ENCODE measurements at places on chromosomes 3 and 15.

GRCh38 chr15:47887241-47887800, 170.0 kb downstream of the SEMA6D start:
- no peak for DNase-seq

DNA sequence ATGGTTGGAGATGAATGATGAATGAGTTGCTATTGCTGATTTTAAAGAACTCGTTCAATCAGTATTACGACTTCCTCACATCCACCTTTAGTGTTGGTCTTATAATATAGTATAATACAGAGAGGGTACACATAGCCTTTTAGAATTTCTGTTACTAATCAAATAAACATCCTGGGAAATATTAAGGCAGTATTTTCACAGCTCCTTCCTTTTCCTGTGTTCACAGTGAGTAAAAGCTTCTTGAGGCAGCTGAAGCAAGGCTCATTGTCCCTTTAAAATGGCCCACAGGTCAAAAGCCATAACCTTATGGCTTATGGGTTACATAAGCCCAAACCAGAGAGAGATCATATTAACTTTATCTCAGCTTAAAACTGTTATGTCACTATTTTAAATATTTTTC, 1.3 kb upstream of the BTLA start:
- no peak for DNase-seq

- DNase-seq: no peak
These were observed 152.6 kb downstream of the LPP start for GRCh38 chr3:188306435-188307005.

DNA sequence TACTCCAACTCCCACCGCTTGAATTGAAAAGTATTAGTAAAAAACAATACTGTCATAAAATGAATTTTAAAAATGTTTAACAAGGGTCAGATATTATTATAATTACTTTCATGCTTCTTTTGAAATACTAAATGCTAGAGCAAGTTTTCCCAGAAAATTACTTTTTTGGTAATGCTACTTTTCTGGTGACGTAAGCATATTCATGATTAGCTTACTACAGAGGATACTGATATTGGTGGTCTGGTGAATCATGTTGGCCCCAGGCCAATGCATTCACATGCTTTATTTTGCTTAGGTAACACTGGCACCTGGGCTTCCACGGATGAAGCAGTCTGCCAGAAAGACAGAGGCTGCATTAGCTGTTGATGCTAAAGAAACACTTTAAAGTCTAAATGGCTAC, 12.4 kb downstream of the SPATA16 start:
- no peak for DNase-seq

DNA sequence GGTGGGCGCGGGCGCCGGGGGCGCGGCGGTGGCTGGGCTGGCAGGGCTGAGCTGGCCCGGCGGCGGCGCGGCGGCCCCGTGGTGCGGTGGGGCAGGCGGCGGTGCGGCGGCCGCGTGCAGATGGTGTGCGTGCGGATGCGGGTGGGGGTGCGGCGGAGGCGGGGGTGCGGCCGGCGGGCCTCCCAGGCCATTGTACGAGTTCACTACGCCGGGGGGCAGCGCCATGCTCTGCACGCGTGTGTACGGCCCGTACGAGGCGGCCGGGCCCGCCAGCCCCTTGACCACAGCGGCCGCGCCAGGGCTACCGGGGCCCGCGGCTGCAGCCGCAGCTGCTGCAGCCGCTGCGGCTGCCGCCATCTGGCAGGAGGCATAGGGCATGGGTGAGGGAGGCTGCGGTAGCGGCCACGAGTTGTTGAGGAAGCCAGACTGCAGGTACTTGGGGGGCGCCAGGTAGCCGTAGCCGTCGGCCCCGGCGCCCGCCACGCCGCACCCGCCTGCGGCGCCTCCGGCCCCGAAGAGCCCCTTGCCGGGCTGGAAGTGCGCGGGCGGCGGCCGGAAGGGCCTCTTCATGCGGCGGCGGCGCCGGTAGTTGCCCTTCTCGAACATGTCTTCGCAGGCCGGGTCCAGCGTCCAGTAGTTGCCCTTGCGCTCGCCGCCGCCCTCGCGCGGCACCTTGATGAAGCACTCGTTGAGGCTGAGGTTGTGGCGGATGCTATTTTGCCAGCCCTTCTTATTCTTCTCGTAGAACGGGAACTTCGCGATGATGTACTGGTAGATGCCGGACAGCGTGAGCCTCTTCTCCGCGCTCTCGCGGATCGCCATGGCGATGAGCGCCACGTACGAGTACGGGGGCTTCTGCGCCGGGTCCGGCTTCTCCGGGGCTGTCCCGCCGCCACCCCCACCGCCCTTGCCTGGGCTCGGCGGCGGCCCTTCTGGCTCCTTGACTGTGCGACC, 951 bp downstream of the FOXL2 start:
- DNase-seq: no peak

DNA sequence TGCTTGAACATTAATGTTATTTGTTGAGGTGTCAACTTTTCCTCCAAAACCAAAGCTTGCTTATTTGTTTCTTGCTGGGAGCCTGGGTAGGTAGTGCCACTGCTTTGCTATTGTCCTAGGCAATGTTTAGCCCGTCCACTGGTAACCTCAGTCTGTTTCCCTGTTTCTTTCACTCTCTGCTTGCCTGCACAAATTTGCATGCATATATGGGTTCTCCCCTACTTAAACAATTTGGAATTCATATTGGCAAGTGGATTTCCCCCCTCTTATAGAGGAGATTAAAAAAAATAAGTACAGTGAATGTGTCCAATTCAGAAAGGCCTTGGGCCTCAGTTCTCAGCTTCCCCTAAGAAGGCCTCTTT, 45.0 kb upstream of the BOC start:
- no peak for DNase-seq

GRCh38 chr15:56794165-56794552, 60.9 kb upstream of the ZNF280D start:
- DNase-seq: peak; percentile 46

- DNase-seq: no peak
These were observed 167.6 kb upstream of the ST8SIA2 start for GRCh38 chr15:92226020-92226612.

- DNase-seq: no peak
These were observed 63.0 kb upstream of the TPRG1 start for GRCh38 chr3:189108735-189109134.

DNA sequence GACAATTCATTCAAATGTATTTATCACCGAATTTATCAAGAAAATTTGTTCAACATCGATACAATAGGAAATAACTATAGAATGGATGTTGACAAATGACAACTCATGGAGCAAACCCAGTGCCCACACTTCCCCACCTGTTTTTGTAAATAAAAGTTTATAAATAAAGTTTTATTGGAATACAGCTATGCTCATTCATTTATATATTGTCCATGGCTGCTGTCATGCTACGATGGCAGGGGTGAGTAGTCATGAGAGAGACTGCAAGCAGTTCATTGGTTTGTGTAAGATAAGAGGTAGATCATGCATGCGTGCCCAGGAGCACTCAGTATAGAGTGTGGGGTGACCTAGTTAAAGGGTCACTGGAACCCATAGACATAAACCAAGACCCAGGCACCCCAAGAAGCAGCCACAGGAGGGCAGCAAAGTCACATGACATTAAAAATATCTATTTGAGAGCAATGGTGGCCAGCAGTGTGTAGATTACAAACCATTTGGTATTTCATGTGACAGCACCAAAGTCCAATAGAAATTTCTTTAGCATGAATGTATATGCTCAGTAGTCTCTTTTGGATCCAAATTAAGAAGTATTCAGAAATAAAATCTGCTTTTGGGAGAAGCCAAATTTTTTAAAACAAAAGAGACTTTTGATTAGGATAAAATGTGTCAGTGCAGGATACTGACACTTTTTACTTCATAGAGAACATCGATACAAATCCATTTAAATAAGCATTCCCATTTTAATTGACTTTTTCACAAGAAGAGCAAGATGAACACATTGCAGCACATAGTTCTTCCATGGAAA, 794.8 kb downstream of the MCTP2 start:
- DNase-seq: peak; percentile 46

GRCh38 chr15:71761649-71762048, 48.7 kb upstream of the NR2E3 start:
- no peak for DNase-seq

DNA sequence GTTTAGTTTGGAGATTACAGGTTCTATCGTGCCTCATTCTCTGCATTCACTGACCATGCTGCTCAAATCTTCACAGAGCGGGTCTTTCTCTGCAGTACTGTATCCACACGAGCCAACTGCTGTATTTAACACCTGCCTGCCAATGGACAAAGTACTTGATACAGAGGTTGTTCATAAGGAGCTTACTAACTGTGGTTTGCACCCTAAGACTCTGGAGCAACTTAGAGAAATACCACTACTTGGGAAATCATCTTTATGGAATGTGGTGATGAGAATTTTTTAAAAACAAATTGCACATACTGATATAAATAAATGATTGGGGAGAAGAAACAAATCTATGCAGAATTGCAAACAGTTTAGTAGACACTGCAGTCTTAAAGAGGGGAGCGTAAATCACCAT, 90.0 kb downstream of the PPP2R3A start:
- no peak for DNase-seq

DNA sequence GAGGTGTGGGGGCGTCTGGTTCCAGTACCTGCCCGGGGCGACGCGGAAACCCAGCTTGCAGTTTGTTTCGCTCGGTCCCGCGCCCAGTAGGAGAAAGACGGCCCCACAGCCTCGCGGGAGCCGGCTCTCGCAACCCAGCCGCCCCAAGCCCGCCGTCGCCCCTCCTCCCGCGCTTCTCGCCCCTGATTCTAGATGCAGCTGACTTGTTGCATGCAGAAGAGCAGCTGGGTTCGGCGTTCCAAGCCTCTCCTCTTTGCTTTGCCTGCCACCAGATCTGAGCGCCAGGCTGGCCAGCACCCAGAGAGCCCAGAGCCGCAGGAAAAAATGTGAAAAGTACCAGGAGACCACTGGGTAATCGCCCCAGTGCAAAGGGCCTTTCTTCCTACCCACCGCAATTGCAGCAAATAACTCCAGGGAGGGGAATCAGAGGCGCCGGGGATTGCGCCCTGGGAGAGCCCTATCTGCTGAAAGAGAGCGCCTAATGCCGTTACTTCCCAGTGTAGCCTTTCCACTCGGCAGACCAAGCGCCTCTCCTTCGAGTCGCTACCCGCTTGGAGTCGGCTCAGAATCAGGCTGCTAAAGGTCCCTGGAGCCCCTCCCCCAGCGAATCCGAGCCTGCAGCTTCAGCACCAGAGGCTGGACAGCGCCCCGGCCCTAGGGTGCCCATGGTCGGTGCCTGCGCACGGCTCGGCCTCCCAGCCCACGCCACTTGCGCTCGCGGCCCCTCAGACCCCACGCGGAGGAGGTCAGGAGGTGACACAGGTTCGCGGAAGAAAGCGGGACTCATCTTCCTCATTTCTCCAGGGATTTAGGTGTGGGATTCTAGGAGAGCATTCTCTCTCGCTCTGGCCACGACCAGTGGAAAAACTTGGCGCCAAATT, 15.7 kb upstream of the AEN start:
- no peak for DNase-seq

GRCh38 chr15:53080484-53080883, 290.3 kb upstream of the ONECUT1 start:
- DNase-seq: no peak

- no peak for DNase-seq
These were observed 275.5 kb downstream of the MECOM start for GRCh38 chr3:169387751-169388696.
